Mesothelial cell of epicardium (in vitro differentiated cells): ENCODE measurements at places on chromosomes 2 and 18.

GRCh38 chr2:133365117-133365516, 203.1 kb downstream of the NCKAP5 start:
- no peak for DNase-seq

DNA sequence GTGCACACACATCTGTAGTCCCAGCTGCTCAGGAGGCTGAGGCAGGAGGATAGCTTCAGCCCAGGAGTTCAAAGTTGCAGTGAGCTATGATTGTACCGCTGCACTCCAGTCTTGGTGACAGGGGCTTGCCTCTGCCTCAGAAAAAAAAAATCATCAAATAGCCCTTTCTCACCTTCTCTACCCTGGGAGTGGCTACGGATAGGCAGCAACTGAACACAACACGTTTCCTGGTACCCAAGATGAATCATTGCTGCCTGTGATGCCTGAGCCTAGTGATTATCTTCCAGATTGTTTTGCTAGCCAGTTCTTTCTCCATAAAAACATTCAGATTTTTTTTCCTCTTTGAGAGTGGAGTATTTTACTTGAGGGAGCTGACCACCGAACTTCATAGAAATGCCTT, 13.5 kb downstream of the INPP4A start:
- DNase-seq = no peak

DNA sequence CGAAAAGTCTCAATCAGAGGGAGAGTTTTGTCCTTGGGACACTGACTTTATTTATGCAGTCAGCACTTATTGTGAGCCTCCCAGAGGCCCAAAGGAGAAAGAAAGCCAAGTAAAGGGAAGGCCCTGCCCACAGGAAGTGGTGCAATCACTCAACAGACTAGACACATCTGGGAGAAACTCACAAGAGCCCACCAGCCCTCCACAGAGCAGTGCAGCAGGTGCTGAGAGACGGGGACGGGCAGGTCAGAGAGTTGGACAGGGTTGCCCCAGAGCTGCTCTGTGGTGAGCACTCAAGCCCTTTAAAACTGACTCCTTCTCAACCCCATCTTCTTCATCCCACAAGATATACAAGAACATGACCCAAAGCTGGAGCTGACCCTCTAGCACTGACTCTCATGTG, 96.0 kb downstream of the TFCP2L1 start:
- no peak for DNase-seq

- no peak for DNase-seq
These were observed 72.8 kb upstream of the TAF1B start for GRCh38 chr2:9770308-9771100.

- no peak for DNase-seq
These were observed 396.2 kb upstream of the VWC2L start for GRCh38 chr2:214014551-214015220.

DNA sequence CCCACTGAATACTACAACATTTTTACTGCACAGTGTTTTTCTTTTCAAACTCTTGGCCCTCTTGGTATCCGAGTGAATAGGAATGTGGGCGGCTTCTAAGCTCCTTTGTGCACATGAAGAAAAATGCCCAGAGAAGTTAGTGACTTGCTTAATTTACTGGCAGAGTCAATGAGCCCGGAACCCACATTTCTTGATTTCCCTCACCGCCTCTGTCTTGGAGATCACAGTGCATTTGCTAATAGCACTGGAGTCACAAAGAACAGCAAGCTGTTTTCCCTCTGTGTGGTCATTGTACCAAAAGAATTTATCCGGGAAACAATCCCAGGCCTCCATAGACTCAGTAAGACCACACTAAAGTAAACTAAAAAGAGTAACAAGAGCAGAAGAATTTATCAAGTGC, 18.9 kb downstream of the STON1 start:
- no peak for DNase-seq

DNA sequence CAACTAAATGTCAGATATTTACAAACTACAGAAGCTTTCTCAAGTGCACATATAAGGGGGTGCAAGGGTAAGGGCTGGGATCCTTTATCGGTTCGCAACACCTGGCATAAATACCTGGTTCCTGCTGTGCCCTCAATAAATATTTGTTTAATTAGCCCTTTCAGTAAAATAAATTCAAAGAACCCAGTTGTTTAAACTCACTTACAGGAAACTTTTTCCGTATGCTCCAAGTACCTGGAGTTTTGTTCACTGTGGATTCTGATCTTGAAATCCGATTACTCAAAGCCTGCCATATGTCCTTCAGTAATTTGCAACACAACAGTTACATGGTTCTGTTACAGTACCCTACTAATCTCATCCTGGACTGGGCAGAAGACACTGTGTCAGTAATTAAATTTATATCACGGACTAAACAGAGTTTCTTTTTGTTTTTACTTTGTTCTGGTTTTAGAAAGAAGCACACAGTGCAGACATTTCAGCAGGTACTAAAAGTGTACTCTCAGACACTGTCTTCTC, 36.9 kb downstream of the TBC1D8 start:
- DNase-seq = no peak

- no peak for DNase-seq
These were observed 145.5 kb downstream of the MAP4K4 start for GRCh38 chr2:101843048-101843447.

DNA sequence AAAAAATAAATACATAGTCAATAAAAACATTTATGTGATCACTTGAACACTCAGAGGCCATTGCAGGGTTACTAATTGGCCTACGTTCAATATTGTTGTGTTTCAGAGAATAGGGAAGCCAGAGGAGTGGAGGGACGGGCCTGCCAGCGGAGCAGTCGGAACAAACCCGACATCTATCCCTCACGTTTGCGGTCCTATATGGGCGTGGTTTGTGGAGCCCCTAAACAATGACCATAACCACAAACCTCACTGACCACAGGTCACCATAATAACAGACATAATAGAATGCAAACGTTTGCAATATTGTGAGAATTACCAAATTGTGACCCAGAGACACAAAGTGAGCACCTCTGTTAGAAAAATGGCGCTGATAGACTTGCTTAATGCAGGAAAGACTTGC, 19.5 kb upstream of the ZNF516 start:
- DNase-seq = no peak
